ENCODE measurements at places on chromosomes 12 and 14.

DNA sequence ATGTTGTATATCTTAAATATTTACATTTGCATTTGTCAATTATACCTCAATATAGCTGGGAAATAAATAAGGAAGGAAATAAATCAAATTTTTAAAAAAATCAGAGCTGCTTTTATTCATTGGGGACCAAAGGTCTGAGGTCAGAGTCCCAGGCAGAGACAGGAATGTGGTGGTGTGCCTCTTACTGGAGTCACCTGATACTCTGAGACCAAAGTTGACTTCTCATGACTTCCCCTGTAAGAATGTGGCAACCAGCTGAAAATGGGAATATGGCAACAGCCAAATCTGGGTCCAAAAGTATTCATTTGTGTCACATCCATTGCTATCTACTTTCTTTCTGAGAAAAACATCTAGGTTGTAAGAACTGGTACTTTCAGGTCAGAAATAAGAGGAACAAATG is 496.6 kb upstream of the TMPO start:
- DNase-seq = no peak

DNA sequence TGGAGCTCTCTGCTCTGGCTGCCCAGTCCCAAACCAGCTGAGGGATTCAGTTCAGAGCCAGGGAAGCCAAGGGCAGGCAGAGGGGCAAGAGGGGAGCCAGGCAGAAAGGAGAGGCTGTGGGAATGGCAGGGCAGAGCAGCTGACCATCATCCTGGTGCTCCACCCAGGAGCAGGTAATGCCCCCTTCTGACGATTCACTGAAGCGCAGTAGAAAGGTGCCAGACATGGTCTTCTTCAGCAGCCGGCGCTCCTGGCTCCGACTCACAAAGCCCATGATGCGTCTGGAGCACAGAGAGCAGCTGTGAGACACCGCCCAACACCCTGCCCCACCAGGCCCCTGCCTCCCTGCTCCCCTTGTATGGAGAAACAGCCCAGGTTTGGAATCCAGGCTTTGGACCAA is 8.0 kb downstream of the IL23A start:
- no peak for DNase-seq

GRCh38 chr12:52657250-52657902 is 5.4 kb upstream of the KRT2 start:
- DNase-seq = no peak

DNA sequence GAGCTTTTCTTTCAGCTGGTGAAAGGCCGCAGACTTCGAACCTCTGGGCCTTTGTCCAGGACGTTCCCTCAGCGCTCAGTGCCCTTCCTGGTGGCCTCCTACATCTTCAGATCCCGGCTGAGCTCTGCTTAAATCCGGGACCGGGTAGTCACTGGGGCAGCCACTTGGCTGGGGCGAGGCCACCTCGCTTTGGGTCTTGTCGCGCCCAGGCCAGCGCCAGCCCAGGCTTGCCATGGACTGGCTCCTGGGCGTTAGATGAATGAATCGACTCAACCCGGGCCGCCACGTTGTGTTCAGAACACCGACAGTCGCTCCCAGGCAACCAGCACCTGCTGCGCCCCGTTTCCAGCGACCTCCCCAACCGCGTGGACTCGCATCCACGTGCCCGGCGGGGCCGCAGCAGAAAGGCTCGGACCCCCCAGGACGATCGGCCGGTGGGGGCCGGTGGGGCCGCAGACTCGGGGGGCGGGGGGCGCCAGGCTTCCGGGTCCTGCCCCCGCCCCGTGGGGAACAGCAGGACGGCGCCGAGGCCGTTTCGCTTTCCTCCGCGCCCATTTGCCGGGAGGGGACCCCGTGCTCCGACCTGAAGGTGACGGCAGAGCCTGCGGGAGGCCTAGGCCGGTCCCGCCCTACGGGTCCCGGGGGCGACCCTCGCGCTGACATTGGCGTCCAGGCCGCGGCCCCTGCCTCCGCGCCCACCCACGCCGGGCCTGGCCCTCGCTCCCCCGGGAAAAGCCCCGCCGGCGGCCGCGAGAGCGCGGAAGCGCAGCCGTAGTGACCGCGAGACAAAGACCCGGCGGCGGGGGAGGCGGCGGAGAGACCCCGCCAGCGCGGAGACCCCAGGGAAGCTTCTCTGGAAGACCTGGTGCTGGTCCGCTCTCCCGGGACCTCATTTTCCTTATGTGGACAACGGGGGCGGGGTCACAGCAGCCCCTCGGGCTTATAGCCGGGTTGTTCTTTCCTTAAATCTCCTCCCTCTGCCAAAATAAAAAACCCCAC is 37.3 kb upstream of the RCOR1 start:
- DNase-seq = no peak

DNA sequence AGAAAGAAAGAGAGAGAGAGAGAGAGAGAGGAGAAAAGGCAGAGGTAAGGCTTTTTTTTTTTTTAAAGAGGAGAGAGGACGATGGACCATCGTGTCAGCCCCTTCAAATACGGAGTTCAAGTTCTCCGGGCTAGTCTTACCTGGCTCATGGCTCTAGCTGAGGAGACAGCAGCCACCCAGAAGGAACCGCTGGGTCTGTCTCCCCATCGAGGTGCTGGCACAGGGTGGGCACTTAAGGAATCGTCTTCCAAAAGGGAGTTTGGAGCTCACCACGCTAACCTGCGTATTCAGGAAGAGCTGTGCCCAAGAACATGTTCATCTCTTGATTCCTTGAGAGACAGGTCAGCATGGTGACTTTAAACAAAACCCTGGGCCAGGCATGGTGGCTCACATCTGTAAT is 102.7 kb downstream of the SETD3 start:
- DNase-seq = no peak

GRCh38 chr12:63294327-63294632 is 143.3 kb upstream of the AVPR1A start:
- peak; percentile 78 for DNase-seq

DNA sequence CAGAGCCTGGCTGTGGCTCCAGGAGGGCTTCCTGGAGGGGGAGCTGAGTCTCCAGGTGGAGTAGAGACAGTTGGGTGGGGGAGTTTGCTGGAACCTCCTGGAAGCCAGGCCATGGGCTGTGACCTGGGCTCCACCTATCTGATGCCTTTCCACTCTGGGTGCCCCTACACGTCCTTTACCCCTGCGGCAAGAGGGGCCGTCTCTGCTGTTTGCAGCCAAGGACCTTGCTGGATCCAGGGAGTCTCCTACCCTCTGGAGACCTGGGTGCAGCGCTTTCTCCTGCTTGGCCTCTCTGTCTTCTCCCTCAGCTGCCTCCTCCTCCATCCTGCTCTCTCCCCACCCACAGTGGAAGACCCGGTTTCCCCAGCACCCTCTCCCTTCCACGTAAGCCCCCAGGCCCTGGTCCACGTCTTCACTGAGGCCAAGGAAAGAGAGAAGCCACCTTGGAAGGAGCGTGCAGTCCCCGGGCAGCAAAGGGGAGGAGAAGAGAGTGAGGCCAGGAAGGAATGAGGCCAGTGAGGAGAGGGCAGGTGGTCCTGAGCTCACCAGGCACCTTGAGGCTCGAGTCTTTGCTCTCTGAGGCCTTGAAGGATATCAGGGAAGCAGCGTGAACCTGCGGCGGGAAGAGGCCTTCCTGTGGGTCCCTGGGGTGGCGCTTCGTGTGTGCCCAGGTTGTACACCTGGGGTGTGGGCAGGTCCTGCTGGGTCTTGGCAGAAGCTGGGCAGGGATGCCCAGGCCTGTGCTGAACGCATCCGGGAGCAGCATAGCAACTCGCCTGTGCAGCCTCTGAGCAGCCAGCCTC is 294.3 kb upstream of the RTL1 start:
- DNase-seq = no peak

- no peak for DNase-seq
Measured at GRCh38 chr14:101554991-101555668, 6.2 kb upstream of the DIO3 start.

GRCh38 chr14:64880221-64881121 is 764 bp upstream of the SPTB start:
- no peak for DNase-seq

GRCh38 chr14:73935666-73936065 is 14.2 kb downstream of the FAM161B start:
- DNase-seq = no peak

- no peak for DNase-seq
Measured at GRCh38 chr12:120960657-120961056, 17.7 kb upstream of the HNF1A start.

GRCh38 chr14:72745991-72746980 is 147.6 kb downstream of the DPF3 start:
- DNase-seq = peak; percentile 32

All from astrocyte of the cerebellum (primary cell).